ENCODE measurements at places on chromosomes 5 and 9.

DNA sequence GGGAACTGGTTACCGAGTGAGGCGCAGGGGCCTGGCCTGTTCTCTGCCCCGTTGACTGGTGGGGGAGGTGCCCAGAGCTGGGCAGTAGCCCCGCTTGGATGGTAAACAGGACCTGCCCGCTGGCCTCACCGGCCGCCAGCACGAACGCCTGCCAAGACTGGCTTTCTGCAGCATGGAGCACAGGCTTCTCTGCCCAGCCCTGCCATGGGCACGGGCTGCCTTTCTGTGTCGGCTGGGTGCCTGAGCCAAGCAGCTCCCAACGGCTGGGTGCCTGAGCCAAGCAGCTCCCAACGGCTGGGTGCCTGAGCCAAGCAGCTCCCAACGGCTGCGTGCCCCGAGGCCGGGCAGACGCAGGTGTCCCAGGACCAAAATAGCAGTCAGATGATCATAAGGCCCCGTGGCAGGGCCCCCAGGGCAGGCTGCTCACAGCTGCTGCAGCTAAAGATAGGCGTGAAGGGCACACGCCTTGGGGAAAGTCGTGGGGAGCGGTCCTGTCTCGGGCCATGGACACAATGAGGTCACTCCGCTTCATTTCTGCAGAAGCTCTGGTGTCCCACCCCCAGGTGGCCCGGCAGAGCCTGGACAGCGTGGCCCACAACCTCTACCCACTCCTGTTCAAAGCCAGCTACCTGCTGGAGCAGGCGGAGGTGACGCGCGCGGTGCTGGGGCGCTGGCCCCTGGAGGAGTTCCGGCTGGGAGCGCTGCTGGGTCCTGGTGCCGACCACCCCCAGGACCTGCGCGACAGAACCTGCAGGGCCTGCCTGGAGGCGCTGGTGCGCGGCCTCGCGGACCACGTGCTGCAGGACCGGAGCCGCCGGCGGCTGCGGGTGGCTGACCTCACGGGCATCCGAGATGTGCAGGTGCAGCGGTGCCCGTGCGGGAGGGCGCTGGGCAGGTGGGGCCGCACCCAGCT, at the start of gene LRRC14B:
LRRC14B (plus strand) TSS at position 460 of the 913 bp plus-strand sequence; CDS start at position 504, 44 bp downstream.
- no peak for DNase-seq

GRCh38 chr5:154273028-154273617, 82.6 kb downstream of the GALNT10 start:
- peak; percentile 31 for DNase-seq

- DNase-seq = peak; percentile 75
Measured at GRCh38 chr5:126676195-126676624, 75.5 kb downstream of the PHAX start.

- no peak for DNase-seq
Measured at GRCh38 chr5:171826132-171826531, 40.5 kb downstream of the SMIM23 start.

DNA sequence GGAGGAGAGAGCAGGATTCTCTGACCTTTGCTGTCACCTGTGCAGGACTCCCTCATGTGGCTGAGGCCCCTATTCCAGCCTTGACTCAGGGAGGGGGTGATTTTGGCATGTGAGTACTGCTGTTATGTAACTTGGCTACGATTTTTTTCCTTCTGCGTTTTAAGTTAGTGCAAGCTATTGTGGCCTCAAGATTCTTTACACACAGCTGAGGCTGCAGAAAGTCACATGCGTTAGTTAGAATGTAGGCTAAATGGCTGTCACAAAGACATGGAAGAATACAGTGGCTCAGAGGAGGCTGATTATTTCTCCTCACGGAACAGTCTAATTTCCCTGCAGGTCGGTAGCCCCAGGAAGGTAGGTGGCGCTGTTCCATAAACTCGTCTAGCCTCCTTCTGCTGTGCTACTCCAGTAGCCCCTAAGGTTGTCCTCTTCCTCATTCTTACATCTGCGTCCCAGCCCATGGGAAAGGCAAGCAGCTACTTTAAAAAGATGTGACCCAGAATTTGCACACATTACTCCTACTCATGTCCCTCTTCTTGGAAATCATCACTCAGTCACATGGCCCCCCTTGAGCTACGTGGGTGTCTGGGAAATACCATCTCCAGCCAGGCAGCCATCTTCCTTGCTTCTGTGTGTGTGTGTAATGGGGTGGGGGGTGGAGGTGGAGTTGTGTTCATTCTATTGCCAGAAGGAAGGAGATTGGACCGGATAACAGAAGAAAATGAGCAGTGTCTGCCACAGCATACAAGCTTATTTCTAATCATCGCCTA, 486.6 kb downstream of the CCDC171 start:
- peak; percentile 85 for DNase-seq

DNA sequence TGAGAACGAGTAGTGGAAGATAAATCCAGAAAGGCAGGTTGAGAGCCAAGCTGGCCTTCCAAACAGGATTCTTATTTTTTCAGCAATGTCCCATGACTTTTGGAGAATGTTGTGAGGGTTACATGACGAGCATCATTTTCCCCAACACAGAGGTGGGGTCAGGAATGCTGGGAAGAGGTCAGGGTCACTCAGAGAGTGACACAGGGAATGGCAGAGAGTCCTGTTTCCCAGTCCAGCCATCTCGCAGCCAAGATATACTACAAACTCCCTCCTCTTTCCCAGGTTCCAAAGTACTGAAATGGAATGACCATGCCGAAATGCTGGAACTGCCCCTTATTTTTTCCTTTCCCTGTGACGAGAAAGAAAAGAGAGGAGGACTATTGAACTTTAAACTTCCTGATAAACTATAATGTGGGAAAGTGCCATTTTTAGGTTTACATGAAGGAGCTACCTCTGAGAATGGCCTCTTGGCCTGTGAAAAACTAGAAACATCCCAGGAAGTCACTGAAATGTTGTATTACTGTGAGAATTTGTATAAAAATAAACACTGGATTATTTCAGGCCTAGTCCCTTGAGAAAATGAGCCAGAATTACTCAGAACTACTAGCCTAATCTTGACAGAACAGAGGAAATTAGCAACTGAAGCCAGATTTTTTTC, 420.4 kb downstream of the CETN3 start:
- DNase-seq = no peak

GRCh38 chr9:114203410-114204140, 48.2 kb downstream of the COL27A1 start:
- DNase-seq = no peak

GRCh38 chr5:160685695-160686094, 166.3 kb downstream of the ATP10B start:
- peak; percentile 66 for DNase-seq

DNA sequence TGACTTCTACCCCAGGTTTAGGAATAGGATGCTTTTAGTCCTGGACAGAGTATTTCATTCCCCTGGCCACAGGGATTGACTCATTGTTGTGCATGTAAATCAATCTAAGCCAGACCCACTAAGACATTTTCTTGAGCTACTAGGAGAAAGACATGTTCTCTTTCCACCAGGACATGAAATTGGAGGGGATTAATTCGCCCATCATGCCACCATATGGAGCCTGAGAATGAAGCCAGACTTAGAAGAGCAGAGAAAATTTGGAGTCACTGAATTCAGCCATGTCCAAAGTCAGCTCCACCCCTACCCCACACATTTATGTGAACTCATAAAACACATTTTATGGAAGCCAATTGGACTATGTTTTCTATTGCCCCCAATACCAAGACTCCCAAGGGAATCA, 322.5 kb downstream of the NFIB start:
- DNase-seq = no peak

DNA sequence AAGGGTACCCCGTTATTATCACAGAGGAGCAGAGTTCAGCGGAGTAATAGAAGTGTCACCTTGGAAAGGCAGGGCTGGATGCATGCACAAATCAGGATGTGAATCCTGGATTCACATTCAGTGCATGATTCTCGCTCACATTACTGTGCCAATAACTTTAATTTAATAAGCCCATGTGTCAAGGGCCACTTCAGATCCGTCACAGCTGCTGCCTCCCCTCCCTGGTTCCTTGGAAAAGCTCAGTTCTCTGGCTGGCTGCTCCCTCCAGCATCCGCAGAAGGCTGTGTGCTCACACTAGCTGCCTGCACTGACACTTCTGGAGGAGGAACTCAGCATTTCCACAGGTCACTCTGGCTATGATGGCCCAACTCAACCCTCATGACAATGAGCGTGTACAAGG, 256.8 kb upstream of the ADAMTS16 start:
- no peak for DNase-seq

DNA sequence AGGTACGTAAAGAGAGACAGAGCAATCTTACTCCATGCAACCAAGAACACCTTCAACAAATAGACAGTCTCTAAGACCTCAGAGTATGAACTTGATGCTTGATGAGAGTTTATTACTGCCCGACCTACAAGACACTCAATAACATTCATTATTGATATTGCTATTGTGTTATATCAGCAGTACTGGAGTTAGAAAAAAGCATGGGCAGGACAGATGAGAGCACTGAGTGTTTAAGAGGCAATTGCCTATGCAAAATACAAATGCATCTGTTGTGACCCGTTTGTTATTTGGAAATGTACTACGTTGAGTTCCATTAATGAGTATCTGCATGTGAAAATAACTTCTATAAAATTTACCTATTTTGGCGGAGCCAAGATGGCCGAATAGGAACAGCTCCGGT, 8.1 kb upstream of the MARCOL start:
- no peak for DNase-seq

- DNase-seq = no peak
Measured at GRCh38 chr5:65837139-65837538, 89.2 kb upstream of the ERBIN start.

GRCh38 chr9:104774831-104775573, 11.1 kb downstream of the NIPSNAP3B start:
- peak; percentile 87 for DNase-seq

All from NB4 (cell line).